ENCODE measurements at places on chromosomes 6 and 20.

DNA sequence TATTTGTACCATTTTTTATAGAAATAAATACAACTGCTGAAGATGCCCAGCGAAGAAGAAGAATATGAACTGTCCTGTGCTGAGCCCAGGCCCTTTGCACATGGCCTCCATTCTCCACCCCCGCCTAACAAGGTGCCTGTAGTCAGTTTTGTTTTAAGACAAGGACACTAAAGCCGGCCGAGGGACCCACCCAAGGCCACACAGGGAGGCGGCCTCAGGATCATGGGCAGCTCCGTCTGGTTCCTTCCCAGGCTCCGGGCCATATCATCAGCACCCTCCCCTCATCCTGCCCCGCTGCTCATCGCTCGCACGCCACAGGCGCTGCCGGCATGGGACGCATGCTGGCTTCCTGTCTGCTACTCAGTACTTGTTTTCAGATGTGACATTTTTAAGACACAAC is 21.3 kb downstream of the PSMG4 start:
- no peak for DNase-seq

- DNase-seq, result no peak
Observed at GRCh38 chr20:2890742-2891141, 17.5 kb downstream of the PTPRA start.

GRCh38 chr6:157291356-157291755 is 32.0 kb downstream of the TMEM242 start:
- DNase-seq, result no peak

DNA sequence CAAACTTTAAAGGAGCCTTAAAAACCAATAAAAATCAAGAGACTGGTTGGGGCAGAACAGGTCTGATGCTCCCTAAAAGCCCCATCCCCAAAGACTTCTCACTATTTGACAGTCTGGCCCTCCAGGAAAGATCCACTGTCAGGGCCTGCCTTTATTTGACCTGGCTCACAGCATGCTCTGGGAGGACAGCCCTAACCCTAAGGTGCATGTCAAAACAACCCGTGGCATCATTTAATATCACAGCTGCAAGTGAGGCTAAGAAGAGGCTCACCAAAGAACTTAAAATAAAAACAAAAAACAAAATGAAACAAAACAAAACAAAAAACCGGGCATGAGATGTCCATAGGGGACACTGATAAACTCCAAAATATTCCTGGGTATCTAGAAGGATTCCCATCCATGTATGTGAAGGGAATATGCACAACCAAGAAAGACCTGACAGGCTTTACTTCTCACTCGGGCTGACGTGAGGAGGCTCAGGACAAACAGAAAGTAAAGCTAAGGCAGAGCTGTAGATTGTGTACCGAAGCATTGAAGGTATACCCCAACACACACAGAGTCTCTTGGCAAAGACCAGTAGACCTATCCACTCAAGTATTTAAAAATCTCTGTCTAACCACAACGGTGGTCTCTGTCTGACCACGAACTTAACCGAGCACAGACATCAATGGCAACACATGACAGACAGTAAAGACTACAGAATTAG is 57.3 kb downstream of the AHI1 start:
- DNase-seq, result no peak

DNA sequence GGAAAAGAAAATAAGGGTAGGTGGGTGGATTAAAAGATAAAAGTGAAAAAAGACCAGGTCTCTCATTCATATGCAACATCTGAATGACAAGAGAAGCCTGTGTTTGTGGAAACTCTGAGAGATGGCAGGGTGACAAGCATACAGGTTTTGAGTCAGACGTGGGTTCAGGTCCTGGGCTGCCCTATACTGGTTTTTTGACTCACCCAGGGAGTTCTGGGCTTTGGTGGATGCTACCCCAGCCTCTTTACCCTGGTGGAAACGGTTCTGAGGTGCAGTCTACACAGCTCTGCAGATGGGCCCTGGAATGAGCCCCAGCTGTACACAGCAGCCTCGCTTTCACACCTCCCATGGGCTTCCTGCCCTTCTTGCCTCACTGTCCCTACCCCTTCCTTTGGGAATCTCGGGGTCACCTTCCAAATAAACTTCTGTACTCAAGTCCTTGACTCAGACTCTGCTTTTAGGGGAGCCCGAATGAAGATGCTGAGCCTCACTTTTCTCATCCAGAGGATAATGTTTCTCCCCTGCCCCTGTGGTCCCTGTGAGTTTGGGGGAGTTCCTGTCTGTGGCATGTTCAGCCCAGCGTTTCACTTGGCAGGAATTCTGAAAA is 77.7 kb upstream of the CLDN20 start:
- peak; percentile 8 for DNase-seq

GRCh38 chr6:151765444-151765886 is 42.0 kb upstream of the ESR1 start:
- DNase-seq, result peak; percentile 74

- no peak for DNase-seq
Observed at GRCh38 chr6:38518511-38519304, 121.0 kb downstream of the BTBD9 start.

GRCh38 chr20:2173186-2173585 is 71.6 kb downstream of the STK35 start:
- no peak for DNase-seq

- DNase-seq, result no peak
Observed at GRCh38 chr6:33171016-33171879, 21.0 kb downstream of the COL11A2 start.

GRCh38 chr20:45833883-45834796 is 541 bp downstream of the SNX21 start:
- DNase-seq, result peak; percentile 38

- DNase-seq, result no peak
Observed at GRCh38 chr20:38617830-38618196, 16.2 kb downstream of the ARHGAP40 start.

- DNase-seq, result peak; percentile 54
Observed at GRCh38 chr6:142886431-142887170, 58.4 kb downstream of the HIVEP2 start.

DNA sequence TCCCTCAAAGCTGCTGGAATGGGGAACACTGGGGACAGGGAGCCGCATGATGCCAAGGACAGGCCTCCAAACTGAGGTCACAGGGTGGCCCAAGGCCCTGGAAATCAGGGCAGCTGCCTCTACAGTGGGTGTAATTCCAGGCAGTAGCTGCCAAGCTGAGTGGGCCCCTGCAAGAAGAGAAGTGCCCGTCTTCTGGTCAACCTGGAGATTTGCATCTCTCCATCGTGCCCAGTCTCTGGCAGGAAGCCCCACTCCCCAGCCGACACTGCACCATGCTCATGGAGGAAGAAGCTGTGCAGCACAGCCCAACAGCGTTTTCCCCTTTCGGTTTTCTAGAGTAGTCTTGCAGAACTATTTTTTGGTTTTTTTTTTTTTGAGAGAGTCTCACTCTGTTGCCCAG is 2.2 kb upstream of the FAM209A start:
- no peak for DNase-seq

- no peak for DNase-seq
Observed at GRCh38 chr6:129704708-129705107, 5.3 kb downstream of the ARHGAP18 start.

- DNase-seq, result no peak
Observed at GRCh38 chr20:44447827-44448419, 27.8 kb upstream of the TTPAL start.

- no peak for DNase-seq
Observed at GRCh38 chr6:144939921-144940320, 654.8 kb downstream of the UTRN start.

GRCh38 chr20:47040506-47041125 is 146.0 kb downstream of the EYA2 start:
- DNase-seq, result no peak

DNA sequence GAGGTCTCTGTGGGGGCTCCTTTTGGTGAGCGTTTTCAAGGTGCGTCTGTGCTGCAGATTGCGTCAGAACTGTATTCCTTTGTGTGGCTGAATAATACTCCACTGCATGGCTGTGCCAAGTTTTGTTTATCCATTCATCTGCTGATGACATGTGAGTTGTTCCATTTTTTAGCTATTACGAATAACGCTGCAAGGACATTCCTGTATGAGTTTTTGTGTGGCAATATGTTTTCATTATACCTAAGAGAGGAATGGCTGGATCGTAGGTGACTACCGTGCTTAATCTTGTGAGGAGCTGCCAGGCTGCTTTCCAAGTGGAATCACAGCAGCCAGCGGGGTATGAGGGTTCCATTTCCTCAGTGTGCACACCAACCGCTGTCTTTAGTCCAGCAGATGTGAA is 1.1 kb upstream of the DACT2 start:
- DNase-seq, result no peak

GRCh38 chr20:62622877-62623487 is 19.3 kb upstream of the SLCO4A1 start:
- DNase-seq, result no peak

DNA sequence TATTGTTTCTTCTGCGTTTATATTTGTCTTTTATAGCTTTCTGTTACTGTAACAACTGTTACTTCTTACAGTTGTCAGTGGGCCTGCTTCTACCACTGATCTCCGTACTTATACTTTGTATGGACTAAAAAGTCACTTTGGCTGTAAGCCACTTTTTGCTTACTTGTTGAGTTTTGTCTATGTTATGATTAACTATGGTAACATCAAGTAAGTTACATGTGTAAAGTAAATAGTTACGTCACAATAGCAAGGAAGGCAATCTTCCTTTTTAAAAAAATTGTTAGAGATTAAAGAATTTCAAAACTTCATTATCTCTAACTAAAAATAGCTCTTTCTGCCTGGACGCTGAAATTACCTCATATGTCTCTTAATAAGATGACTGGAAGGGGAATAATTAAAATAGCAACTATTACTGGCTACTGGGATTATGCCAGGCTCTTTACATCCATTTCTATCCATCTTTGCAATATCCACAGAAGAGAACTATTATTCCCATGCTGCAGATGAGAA is 10.9 kb downstream of the TFB1M start:
- no peak for DNase-seq

DNA sequence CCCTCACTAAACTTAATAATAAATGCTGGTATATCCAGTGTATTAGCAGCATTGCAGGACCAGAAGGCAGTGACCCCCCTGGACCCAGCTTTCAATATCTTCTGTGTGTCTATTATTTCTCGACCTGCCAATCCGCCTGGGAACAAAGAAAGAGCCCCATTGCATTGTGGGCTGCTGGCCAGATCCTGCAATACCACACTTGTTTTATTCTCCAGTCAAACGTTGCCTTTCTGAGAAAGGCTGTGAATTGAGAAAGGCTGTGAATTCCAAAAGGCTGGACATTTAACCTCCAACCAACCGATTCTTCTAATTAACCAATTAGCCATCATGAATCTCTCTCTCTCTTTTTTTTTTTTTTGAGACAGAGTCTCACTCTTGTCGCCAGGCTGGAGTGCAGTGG is 1.5 kb upstream of the MTO1 start:
- no peak for DNase-seq

DNA sequence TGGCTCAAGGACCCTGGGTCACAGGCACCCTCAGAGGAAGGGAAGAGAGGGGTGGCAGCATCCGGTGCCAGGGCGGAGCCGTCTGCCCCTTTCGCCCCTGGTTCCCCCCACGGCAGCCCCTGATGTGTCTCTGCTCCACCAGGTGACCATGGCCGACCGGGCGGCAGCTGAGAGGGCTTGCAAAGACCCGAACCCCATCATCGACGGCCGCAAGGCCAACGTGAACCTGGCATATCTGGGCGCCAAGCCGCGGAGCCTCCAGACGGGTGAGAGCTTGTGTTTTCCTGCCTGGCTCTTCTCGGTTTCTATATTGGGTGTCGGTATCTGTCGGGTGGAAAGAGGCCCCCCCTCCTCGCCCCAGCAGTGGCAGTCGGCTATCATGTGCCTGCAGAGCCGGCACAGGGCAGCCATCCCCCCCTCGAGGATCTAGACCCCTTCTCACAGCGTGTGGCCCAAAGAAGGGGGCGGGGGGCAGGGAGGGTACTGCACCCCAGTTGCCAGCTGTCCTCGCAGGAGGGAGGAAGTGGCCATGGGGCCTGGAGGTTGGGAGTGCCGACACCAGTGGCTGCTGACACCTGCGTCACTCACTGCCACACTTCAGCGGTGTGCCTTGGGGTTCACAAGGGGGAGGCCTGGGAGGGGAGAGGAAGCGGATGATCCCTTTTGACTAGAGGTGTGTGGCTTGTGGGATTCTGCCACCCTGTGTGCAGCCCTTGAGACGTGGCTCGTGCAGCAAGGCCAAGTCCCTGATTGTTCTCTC is 1.5 kb downstream of the RBM38 start:
- peak; percentile 38 for DNase-seq

GRCh38 chr6:137800762-137801161 is 66.3 kb upstream of the TNFAIP3 start:
- DNase-seq, result no peak

DNA sequence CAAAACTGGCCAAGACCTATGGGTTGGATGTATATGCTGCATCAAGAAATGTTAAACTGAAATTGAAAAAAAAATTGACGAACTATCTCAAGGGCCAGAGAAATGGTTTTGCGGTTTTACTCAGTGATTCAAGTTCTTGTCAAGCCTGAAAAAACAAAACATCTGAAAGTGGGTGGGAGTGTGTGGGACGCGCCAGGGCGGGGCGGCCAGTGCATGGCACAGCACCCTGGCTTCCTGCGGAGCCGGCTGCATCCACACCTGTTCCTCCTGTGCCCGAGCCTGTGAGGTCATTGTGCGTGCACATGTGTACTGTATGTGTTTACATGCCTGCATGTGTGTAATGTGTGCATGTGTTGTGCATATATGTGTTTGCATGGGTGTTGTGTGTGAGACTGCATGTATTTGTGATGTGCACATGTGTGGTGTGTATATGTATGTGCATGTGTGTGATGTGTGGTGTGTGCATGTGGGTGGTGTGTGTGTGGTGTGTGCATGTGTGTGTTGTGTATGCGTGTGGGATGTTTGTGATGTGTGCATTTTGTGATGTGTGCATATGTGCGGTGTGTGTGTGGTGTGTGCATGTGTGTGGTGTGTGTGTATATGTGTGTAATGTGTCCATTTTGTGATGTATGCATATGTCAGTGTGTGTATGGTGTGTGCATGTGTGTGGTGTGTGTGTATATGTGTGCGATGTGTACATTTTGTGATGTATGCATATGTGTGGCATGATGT is 59.8 kb downstream of the CDH4 start:
- no peak for DNase-seq

DNA sequence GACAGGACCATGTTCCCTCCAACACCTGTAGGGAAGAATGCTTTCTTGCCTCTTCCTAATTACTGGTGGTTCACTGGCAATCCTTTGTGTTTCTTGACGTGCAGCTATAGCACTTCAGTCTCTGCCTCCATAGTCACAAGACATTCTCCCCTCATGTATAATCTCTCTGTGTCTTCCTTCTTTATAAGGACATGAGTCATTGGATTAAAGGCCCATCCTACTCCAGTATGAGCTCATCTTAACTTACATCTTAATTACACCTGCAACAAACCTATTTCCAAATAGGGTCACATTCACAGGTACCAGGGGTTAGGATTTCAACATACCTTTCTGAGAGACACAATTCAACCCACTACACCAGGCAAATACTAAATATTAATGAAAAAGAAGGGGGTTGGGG is 213.6 kb downstream of the RNGTT start:
- no peak for DNase-seq

DNA sequence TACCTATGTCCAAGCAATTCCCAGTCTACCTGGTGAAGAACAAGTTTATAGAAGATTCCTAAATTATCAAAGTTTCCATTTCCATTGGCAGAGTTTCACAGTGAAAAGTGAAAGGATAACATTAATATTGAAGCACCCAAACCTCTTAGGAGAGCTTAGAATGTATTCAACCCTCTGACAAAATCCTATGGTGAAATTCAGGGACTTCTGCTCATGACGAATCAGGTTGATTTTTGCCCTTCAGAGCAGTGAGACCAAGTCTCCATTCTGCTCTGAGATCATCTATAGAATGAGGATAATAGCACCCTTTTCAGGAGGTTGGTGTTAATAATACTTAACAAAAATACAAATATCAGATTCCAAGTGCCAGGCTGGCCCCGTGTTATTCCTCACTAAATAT is 15.5 kb downstream of the SERPINB1 start:
- no peak for DNase-seq

GRCh38 chr20:49850463-49851230 is 38.0 kb downstream of the SLC9A8 start:
- DNase-seq, result no peak
